ENCODE measurements at places on chromosomes 2 and 18. TPM values are rescaled to one million over a fixed set of nuclear protein-coding genes. Genes with fewer than 3 reads are reported as not detected.

DNA sequence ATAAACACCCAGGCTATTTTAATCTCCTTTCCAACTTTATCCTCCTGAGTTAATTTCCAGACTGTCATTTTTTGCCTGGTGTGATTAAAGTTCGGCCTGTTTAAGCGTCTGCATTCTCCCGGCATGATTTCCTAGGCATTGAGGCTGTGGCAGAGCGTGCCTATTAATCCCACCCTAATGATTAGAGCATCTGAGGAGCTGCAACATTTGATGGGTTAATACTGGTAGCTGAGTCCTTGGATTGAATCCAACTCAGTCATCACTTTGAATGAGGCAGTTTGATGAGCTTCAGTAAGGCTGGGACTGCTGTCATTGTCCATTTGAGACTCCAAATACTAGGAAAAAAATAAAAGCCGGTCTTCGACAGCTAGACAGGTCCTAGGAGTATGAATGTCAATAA, 882.5 kb downstream of the SLC4A3 start:
- DNase-seq: no peak

GRCh38 chr2:191296083-191297006, 51.1 kb downstream of the MYO1B start:
- no peak for DNase-seq

Gene ZNF892
- 8.5 TPM for total RNA-seq

Gene SLC9A4
- not detected for total RNA-seq

DNA sequence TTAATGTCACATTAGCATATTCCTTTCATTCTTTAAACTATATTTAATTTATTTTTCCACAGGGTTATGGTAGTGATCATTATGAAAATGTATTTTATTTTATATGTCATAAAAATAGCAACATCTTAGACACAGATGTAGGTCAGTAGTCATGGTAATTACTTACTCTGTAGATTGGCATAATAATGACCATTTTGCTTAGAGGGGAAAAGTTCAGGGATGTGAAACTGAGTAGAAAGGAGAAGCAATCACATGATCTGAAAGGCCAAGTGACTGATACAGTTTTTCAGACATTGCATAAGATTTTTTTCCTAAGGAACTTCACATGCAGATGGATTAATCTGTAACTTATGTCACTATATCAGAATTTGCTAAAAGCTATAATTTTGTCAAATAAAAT, 286.9 kb downstream of the CTNNA2 start:
- no peak for DNase-seq

Data from sciatic nerve (tissue), 2 donors.